ENCODE measurements at places on chromosomes 4 and X.

DNA sequence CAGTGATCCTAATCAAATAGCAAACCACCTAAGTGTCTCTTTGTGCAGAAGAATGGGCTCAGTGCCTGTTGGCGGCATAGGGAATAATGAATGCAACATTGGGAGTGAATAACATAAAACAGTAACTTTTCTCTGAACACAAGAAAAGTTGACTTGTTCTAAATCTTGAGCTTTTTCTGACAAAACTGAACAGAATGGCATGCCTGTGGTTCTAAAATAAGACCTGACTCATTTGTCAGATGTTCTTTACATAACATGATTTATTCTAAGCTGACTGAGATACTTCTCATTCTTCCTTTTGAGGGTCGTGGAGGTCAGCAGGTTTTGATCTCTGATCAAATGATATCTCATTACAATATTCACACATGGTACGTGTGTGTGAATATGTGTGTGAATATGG lies 165.4 kb upstream of the WDR1 start:
- no peak for DNase-seq

GRCh38 chr4:177313263-177313662 lies 3.6 kb downstream of the NEIL3 start:
- DNase-seq, result no peak

DNA sequence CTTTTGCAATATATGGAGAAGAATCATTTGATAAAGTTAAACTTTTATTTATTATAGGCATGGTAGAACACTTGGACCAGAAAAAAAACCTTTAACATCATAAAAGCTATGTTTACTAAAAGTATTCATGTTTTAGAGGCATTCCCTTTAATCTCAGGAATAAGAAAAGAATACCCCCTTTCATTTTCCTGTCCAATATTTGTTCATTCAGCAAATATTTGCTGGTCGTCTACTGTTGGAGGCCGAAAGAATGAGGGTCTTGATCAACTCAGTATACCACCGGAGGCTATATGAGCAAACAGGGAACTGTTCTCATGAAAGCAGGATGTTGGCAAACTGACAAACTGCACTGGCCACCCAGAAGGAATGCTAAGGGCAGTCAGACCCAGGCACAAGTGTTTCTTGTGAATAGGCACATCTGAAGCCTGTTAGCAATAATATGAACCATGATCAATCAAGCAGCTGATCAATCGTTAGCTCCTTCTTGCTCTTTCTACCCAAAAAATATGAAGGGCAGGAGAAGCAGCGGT lies 480.8 kb upstream of the FAT1 start:
- DNase-seq, result no peak

DNA sequence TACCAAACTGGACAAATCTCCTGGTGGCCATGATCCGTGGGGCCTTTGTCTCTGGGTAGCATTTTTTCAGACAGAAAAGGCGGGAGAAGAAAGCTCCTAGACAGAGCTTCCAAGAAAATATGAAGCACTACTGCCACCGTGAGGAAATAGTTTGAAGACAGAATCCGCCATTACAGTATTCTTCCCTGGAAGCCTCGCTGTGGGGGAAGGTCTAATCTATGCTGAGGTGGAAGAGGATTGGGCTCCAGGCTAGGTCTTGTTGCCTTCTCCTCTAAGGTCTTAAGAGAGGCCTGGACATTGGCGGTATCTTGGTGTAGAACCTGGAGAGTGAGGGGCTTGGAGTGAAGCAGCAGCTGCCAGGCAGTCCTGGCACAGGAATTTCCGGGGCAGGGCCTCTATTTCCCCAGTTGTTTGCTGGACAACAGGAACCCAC lies 218.9 kb downstream of the OR13H1 start:
- DNase-seq, result no peak

DNA sequence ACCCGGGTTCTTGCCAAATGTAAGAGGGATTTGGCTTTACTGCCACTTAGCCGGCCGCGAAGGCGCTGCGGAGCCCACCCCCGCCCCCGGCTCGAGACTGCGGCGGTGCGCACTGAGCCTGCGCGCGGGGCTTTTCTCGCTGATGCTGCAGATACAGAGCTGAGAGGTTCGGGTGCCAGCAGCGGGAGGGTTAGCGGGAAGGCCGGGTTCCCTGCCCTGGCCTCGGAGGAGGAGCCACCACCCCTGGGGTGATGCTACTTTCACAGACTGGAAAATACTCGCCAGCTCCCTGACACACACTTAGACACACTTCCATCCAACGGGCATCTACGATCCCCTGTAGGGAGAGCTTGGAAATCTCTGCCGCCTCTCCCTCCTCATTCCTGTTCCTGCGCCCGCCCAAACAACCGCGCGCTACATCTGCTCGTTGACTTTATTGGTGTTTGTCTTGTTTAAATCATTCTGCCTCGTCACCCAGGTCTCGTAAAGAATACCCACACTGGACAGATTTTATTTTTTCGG lies 2.1 kb upstream of the PCDH7 start:
- no peak for DNase-seq
